ENCODE measurements at places on chromosomes 6 and 20.

DNA sequence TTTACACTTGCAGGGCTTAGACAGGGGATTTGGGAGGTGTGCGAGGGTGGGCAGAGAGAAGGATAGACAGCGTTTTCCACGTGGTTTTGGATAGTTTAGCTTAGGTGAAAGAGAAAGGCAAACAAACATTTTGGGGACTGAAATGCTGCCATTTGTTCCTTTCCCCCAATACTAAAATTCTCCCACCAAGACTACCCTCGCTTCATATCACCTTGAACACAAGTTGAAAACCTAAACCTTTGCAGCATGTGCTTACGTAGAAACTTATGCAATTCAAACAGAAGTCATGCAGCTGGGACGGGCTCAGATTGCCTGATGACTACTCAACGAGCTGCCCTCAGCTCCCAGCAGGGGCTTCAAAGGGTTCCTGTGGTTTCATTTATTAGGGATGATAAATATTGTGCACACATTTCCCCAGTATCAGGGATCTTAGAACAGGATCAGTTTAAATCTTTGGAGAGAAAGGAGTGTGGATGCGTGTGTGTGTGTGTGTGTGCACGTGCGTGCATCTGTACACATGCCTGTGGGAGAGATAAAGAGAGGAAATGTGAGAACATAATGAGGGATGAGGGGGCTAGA is 77.3 kb downstream of the SLC22A23 start:
- DNase-seq, result no peak

DNA sequence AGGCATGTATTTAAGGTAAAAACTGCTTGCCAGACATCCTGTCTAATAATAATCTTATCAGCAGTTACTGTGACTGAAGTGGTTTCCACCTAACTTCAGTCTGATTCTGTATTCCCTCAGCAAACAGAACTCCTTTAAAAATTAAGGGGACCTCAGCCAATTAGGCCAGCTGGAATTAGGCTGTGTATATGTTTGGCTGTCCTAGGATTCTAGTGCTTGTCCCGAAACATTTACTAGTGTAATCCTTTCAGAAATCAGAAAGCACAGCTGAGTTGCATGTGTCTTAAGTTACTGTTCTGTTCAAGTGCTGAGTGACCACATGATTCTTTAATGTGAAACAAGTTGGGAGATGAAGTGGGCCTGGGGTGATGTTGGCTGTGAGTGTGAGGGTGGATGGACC is 120.9 kb upstream of the SUPT3H start:
- DNase-seq, result no peak

- no peak for DNase-seq
These were observed 318.9 kb downstream of the CLIC5 start for GRCh38 chr6:45696738-45697137.

GRCh38 chr6:132390017-132390416 is 11.3 kb downstream of the MOXD1 start:
- DNase-seq, result no peak

- DNase-seq, result no peak
These were observed 50.0 kb downstream of the SCAF8 start for GRCh38 chr6:154783229-154783628.

Measured in CD8-positive, alpha-beta memory T cell (primary cell).